ENCODE measurements at places on chromosomes 3 and 15. TPM values are rescaled to one million over a fixed set of nuclear protein-coding genes. Genes with fewer than 3 reads are reported as not detected.
A peak's percentile ranks its signal among the peaks of the same experiment; 100 is the strongest.

DNA sequence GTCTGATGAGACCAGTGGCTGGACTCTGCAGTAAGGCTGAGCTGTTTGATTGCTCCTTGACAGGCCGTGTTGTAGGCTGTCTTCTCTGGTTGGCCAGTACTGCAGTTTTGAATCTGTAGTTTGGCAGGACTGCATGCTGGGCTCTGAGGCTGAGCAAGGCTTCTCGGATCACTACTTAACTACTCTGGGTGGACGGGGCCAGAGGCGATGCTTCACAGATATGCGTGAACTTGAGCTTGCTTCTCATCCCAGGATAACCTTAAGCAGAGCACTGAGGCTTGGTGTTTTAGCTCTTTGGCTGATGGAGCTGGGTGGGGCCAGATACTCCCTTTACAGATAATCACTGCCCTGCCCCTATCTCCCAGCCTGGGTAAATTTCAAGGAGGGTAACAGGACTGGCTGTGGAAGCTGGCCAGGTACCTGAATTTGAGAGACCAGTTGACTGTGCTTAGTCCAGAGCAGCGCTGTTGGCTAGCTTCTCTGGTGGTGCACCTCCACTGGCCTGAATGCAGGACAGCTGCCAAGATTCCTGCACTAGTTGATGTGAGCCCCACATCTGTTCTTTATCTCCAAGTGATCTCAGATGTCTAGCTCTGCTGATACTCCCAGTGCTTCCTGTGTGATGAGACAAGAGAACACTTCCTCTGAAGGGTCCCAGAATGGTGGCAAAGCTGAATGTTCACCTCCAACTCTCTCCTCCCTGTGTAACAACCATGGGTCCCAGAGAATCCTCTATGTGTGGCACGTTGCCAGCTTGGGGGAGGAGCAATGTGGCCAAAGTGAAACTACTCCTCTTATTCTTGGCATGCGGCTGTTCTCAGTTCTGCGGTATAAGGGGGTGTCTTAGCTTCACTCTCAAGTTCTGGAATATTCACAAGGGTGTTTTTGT is 37.9 kb downstream of the RPL39L start:
- DNase-seq = no peak

DNA sequence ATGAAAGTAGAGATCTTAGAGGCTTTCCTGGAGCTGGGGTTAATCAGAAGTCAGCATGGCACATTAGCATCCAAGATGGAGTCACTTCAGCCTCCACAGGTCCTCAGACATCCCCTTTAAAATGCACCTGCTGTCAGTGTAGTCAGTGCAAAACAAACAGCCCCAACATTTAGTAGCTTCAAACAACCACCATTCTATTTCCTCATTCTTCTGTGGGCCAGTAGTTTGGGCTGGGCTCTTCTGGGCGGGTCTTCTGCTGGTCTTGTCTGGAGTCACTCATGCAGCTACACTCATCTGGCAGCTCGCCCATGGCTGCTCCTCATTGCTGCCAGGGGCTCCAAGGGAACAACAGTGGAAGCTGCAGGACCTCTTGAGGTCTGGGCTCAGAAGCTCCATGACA is 99.9 kb downstream of the TLE3 start:
- peak; percentile 6 for DNase-seq

DNA sequence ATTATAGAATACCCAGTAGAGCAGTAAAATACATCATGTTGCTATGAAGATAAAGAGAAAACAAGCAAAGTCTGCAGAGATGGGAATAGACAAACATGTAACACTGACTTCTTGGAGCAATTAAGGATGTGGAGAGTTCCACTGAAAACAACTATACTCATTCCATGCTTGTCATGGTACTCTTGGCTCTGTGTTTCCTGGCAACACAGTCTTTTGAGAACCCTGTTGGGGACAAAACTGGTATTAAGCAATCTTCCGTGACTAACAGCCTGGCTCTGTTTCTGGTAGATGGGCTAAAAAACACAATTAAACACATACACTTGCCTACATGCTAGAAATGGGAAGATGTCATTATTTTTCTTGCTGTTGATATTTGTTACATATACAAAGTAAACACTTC is 1212.3 kb upstream of the GBE1 start:
- no peak for DNase-seq

GRCh38 chr3:77772459-77772858 is 732.6 kb downstream of the ROBO2 start:
- peak; percentile 32 for DNase-seq

The MAP2K5 gene
- total RNA-seq = 8.8 TPM

The LARP6 gene
- total RNA-seq = 29.3 TPM

The SOX14 gene
- not detected for total RNA-seq

The NUP210 gene
- not detected for total RNA-seq
